ENCODE measurements at places on chromosomes 12 and 14. TPM values are rescaled to one million over a fixed set of nuclear protein-coding genes. Genes with fewer than 3 reads are reported as not detected.

The PPFIA2 gene
- total RNA-seq, result 2.1 TPM

The NPFF gene
- not detected for total RNA-seq

The IAPP gene
- not detected for total RNA-seq

The NRL gene
- total RNA-seq, result 0.77 TPM

The VSX2 gene
- not detected for total RNA-seq

The EMP1 gene
- total RNA-seq, result 53.5 TPM

The SLC24A4 gene
- not detected for total RNA-seq

The ALG10 gene
- 5.8 TPM for total RNA-seq

The KRT86 gene
- total RNA-seq, result 0.17 TPM

The HEATR5A gene
- total RNA-seq, result 44.9 TPM

The DTX1 gene
- 0.26 TPM for total RNA-seq

The AGAP2 gene
- under 0.01 TPM for total RNA-seq

The EGLN3 gene
- 1.8 TPM for total RNA-seq

The PARPBP gene
- 9.4 TPM for total RNA-seq

The PTPRQ gene
- 1.3 TPM for total RNA-seq

The LGR5 gene
- not detected for total RNA-seq
